ENCODE measurements at places on chromosomes 13 and 19. TPM values are rescaled to one million over a fixed set of nuclear protein-coding genes. Genes with fewer than 3 reads are reported as not detected.

The C19orf67 gene
- not detected for polyA plus RNA-seq

The PSG3 gene
- 0.16 TPM for polyA plus RNA-seq

The ZNF426 gene
- polyA plus RNA-seq = 19.6 TPM

The CGB8 gene
- polyA plus RNA-seq = 0.32 TPM

The ZNF415 gene
- polyA plus RNA-seq = 18.7 TPM

The SLC25A41 gene
- polyA plus RNA-seq = 1.5 TPM

The ZNF626 gene
- 25.6 TPM for polyA plus RNA-seq

The PSG1 gene
- polyA plus RNA-seq = not detected

The RPS19 gene
- polyA plus RNA-seq = 2,145 TPM

- no peak for DNase-seq
Measured at GRCh38 chr19:1264801-1265614, 4.1 kb upstream of the CIRBP start.

GRCh38 chr13:72258340-72258981, 391.5 kb upstream of the DACH1 start:
- DNase-seq = no peak

- no peak for DNase-seq
Measured at GRCh38 chr13:113034451-113035212, 65.6 kb downstream of the MCF2L start.

GRCh38 chr19:50565984-50566903, 2.0 kb downstream of the LRRC4B start:
- DNase-seq = no peak

GRCh38 chr19:58058467-58058866, 615 bp upstream of the ZNF135 start:
- no peak for DNase-seq

GRCh38 chr13:99208845-99209527, 8.3 kb downstream of the UBAC2 start:
- DNase-seq = no peak

- no peak for DNase-seq
Measured at GRCh38 chr19:17070421-17070820, 4.8 kb downstream of the HAUS8 start.

DNA sequence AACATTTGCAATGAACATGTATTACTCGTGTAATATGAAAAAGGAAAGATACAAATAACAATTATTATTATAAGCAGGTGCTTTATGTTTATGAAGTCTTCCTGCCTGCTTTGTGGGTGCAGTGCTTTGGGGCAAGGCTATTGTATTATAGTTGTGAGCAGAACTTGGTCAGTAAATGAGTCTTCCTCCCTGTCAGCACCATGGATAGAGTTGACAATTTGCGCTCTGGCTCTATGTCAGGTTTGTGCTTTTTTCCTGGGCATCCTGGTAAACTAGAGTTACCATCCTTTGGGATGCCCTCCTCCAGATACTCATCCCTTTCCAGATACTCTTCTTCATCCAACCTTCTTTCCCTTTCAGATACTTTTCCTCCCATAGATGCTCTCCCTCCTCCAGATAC, 19.6 kb downstream of the ERICH6B start:
- DNase-seq = no peak

DNA sequence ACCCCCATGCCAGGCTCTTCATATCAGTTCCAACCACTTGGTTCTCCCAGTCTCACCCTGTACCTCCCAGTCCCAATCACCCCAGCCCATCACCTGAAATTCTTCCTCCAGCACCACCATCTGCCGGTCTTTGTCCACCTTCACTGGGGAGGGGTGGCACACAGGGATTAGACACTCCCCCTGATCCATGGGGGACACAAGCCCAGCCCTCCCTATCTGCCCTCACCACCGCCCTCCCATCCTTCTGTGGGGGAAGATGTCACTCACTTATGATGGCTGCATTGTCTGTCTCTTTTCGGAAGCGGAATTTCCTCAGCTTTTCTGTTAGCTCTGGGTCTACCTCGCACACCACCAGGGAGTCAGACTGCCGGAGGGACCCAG, 685 bp downstream of the GMFG start:
- DNase-seq = no peak

DNA sequence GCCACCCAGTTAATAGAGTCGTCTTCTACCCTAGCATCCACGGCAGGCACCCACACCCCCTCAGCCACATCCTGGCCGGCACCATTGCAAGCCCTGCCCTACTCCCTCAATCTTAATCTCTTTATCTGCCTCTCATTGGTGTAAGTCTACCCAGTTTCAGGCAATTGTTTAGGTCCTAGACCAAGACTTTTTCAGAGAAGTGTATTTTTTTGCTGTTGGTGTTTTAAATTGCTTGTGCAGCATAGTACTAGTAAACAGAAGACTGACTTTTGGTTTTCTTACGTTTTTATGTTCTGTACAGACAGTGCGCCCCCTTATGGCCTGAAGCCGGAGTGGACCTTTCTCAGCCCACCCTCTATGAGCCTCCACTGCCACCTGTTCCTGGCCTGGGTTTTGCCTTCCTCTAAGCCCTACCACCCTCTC, 2.3 kb upstream of the LCP1 start:
- no peak for DNase-seq

GRCh38 chr19:46718157-46718933, 1.4 kb upstream of the PRKD2 start:
- DNase-seq = no peak

DNA sequence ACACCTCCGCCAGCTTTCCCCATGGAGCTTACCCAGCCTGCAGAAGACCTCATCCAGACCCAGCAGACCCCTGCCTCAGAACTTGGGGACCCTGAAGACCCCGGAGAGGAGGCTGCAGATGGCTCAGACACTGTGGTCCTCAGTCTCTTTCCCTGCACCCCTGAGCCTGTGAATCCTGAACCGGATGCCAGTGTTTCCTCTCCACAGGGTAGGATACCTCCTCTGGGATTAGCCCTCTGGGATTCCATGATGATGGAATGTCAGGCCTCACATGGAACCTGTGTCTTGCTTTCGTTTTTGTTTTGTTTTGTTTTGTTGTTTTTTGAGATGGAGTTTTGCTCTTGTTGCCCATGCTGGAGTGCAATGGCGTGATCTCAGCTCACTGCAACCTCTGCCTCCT, 1.9 kb downstream of the RFXANK start:
- DNase-seq = no peak

- DNase-seq = no peak
Measured at GRCh38 chr19:41223431-41224234, 4.6 kb downstream of the AXL start.

DNA sequence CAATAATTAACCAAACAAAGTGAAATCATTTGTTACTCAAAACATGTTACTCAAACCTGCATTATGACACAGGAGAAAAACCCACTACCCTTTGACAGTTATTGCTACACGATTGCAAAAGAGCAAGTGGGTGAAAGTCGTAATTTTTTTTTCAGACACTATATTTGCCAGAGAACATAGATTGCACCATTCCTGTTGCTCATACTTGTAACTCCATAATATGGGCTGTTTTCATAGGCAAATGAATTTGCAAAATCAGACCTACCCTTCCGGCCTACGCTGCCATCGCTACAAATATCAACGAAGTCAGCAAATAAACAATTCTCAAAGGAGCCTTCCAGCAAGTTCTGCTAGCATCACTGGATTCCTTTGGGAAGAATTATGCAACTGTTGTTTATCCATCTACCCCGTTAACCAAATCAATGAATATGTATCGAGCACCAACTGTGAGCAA, 396.5 kb downstream of the IRS2 start:
- DNase-seq = no peak

- DNase-seq = no peak
Measured at GRCh38 chr19:13297023-13297422, 146.8 kb downstream of the IER2 start.

DNA sequence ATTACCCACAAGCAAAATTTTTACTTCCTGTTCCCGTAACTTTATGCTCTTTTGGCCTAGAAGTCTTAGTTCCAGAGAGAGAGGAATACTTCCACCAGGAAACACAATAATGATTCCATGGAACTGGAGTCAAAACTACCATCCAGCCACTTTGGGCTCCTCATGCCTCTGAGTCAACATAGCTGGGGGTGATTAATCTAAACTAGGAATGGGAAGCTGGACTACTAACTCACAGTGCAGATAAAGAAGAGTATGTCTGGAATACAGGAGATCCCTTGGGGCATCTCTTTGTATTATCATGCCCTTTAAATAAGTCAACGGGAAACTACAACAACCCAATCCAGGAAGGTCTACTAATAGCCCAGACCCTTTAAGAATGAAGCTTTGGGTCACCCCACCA, 8.9 kb upstream of the ELF1 start:
- no peak for DNase-seq

DNA sequence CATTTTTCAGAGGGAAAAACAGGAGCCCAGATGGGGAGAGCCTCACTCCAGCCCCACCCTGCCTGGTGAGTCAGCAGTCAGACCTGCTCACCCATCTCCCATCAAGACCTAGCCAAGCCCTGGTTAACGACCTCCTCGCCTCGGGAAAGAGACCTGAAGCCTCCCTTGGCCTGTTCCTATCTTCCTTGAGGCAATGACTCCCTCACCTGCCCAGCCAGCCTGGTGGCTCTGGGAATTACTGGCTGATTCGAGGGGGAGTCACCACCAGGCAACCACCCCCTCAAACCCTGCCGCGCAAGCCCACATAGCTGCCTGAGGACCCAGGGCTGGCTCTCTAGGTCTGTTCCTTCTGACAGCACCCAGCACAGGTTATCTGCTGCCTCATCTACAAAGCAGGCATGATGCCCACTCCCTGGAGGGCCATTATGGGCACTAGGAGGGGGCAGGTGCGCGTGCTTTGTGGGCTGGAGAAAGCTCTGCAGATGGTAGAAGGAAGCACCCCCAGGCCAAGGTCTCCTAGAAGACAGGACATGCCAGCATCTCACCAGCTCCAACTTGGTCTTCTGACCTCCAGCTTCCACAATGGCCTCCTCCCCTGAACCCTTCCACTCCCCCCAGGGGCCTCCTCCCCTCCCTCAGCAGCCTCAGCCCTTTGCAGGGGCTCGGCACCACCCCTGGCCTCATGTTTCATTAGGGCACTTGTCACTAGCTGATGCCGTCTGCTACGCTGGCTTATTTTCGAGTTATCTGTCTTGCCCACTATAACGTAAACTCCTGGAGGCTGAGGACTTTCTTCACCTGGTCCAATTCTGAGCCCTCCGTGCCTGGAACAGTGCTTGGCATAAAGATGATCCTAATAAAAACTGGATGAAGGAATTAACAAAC, 10.4 kb downstream of the DEDD2 start:
- no peak for DNase-seq

GRCh38 chr19:33404506-33405253, 31.2 kb downstream of the CEBPG start:
- DNase-seq = no peak

DNA sequence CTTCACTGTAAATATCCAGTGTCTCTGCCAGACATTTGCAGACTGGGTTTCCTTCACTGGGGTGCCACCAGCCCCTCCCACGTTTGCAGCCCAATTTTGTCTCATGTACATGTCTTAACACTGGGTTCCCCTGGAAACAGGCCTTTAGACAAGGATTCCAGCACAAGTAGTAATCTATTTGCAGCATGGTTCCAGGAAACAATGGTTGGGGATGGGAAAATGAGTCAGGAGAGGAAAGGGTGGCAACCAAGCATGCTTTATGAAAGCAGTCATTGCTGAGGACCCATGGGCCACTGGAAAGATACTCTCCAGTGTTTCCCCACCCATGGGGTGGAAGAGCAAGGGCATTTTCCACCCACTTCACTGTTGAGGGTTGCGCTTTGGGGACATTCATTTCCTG, 53.6 kb upstream of the FARP1 start:
- no peak for DNase-seq

- DNase-seq = no peak
Measured at GRCh38 chr13:46572752-46573431, 19.9 kb downstream of the LRCH1 start.

GRCh38 chr19:17390665-17391370, 3.2 kb downstream of the CCDC194 start:
- no peak for DNase-seq

GRCh38 chr19:1901940-1902404, 3.2 kb upstream of the ADAT3 start:
- no peak for DNase-seq

GRCh38 chr13:39461685-39462266, 141.2 kb downstream of the LHFPL6 start:
- no peak for DNase-seq

Data from left renal cortex interstitium (tissue), 4 donors.